Lung microvascular endothelial cell (primary cell): ENCODE measurements at places on chromosomes 12 and 14. TPM values are rescaled to one million over a fixed set of nuclear protein-coding genes. Genes with fewer than 3 reads are reported as not detected.

GRCh38 chr12:6280053-6280469, 30.4 kb upstream of the PLEKHG6 start:
- peak; percentile 86 for DNase-seq

Gene RPS26
- total RNA-seq, result 99.2 and 124 TPM in 2 replicates

- peak; percentile 35 for DNase-seq
Observed at GRCh38 chr14:99792551-99793212, 531 bp upstream of the EML1 start.

- peak; percentile 45 for DNase-seq
Observed at GRCh38 chr14:29529418-29529817, 398.2 kb downstream of the PRKD1 start.

Gene KRT79
- total RNA-seq, result not detected in 2 replicates

GRCh38 chr14:60197629-60198303, 32.6 kb upstream of the DHRS7 start:
- no peak for DNase-seq

Gene LBHD2
- total RNA-seq, result not detected in 2 replicates

Gene DAO
- not detected in 2 replicates for total RNA-seq

- no peak for DNase-seq
Observed at GRCh38 chr14:94680862-94681288, 68.7 kb downstream of the SERPINA3 start.

Gene CLEC2A
- total RNA-seq, result not detected in 2 replicates

Gene TDRD9
- total RNA-seq, result under 0.01 and 0.99 TPM in 2 replicates

Gene FAM181A
- not detected in 2 replicates for total RNA-seq

- peak; percentile 30 for DNase-seq
Observed at GRCh38 chr14:74566174-74567141, 45.6 kb downstream of the LTBP2 start.

Gene PTGDR
- total RNA-seq, result not detected in 2 replicates

DNA sequence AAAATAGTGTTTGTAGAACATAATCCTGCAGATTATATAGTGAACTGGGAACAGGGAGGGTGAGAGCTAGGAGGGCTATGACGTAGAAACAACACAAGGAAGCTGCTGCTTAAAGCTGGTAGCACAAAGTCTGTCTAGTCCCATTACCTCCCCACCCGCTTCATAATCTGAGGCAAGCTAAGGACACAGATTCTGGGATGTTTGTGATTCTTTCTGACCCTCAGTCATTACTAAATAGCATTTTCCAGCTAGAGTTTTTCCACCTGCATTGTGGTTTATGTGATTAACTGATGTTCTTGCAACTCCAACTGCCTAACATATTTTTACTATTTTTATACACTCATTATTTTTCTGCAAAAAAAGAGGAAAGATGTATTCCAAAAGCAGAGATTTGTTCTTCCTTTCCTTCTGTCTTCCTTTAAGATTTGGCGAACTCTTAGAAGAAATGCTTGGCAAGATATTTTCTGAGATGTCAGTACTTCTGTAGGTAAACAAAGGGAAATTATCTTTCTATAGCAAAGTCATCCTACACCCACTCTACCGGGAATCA, 293.2 kb upstream of the FAR2 start:
- DNase-seq, result no peak

GRCh38 chr14:67420102-67420739, 8.3 kb upstream of the PLEK2 start:
- no peak for DNase-seq

GRCh38 chr14:103408491-103409155, 23.4 kb downstream of the MARK3 start:
- peak; percentile 57 for DNase-seq

Gene CISTR
- total RNA-seq, result not detected in 2 replicates
